Activated T-cell treated with anti-CD3 and anti-CD28 coated beads, Interleukin-2, amount 50 U/mL, for 72 hours (primary cell): ENCODE measurements at places on chromosomes 6 and 20. TPM values are rescaled to one million over a fixed set of nuclear protein-coding genes. Genes with fewer than 3 reads are reported as not detected.

DNA sequence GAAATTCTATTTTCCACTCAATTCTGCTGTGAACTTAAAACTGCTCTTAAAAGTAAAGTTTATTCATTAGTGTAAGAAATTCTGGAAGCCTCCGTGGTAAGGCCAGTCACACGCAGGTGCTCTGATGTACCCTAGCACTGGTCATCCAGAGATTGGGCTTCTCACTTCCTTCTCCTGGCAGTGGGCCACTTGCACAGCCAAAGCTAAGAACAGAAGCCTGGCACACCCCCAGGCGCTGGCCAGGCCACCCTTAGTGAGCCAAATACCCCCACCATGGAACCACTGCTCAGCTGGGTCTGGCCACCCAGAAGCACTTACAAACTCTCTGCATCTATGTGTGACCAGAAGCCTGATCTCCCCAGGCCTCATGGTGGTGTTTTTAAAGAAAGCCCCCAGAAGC, 35.3 kb upstream of the ARFGEF2 start:
- no peak for DNase-seq

GRCh38 chr20:8476021-8476420, 344.0 kb downstream of the PLCB1 start:
- no peak for DNase-seq

DNA sequence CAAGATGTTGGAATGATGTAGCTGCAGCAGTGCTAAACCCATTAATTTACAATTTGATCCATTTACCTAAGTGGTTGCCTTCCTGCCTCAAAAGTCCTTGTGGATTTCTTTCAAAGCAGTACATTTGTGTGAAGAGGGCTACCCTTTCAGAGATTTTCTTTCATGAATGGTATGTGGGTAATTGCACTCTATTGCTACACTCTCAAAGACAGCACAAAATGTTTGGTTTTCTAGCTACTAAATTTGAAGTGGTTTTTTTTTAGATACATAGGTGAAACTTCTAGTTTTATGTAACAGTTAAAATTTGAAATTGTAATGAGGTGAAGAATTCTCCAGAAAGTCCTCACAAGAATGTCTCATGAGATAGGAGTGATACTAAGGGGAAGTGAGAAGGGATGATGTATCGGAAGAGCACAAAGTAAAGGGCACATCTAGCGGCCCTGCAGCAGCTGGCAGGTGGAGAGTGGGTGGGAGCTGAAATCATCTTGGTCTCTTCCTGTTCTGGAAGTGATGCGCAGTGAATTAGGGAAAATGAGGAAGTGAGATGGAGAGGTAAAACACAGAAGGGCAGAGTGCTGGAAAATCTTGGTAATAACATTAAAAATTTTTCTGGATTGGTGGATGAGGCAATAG, 236.8 kb upstream of the MAN1A1 start:
- DNase-seq, result no peak

The PRL gene
- total RNA-seq, result 0.19 TPM

- no peak for DNase-seq
Measured at GRCh38 chr6:44275749-44276648, 5.7 kb downstream of the TMEM151B start.

GRCh38 chr6:3291987-3292386, 33.2 kb downstream of the PSMG4 start:
- DNase-seq, result no peak

- no peak for DNase-seq
Measured at GRCh38 chr20:17066902-17067301, 159.9 kb upstream of the PCSK2 start.

The STMND1 gene
- total RNA-seq, result not detected

DNA sequence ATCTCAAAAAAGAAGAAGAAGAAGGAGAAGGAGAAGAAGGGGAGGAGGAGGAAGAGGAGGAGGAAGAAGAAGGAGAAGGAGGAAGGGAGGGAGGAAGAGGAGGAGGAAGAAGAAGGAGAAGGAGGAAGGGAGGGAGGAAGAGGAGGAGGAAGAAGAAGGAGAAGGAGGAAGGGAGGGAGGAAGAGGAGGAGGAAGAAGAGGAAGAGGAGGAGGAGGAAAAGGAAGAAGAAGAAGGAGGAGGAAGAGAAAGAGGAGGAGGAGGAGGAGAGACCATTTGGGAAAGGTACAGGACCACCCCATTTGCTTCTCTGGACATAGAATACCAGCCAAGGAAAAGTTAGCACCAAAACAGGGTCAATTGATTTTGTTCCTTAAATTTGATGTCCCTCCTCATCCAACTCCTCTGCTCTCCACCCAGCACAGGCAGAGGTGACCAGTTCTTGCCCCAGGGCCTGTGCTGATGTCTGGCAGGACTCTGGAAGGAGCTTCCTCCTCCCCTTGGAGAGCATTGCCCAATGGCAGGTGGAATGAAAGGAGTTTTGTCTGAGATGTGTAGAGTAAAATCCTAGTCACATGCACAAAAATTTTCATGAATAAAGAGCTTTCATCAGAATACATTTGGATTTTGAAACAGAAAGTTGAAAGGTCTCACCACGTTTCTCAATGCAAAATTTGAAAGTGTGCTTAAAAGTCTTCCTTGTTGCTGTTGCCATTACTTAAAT, 182.9 kb downstream of the LY86 start:
- no peak for DNase-seq

DNA sequence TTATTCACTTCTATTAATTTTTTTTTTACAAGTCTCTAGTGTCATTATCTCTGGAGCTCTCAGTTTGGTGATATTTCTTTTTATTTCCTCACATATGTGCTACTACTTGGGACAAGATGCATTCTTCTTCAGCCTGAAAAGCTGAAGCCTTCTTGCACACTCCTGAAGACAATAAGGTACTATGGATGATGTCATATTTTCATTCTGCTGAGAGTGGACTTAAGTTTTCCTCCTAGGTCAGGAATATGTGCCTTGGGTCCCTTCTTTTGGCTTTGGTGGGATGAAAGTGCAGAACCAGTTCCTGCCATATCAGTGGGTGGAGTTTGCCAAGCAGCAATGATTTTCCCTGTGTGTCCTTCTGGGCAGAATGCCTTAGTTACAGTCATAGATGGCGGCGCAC, 188.7 kb upstream of the EYA4 start:
- no peak for DNase-seq

- DNase-seq, result no peak
Measured at GRCh38 chr20:10654630-10655029, 19.2 kb downstream of the JAG1 start.

DNA sequence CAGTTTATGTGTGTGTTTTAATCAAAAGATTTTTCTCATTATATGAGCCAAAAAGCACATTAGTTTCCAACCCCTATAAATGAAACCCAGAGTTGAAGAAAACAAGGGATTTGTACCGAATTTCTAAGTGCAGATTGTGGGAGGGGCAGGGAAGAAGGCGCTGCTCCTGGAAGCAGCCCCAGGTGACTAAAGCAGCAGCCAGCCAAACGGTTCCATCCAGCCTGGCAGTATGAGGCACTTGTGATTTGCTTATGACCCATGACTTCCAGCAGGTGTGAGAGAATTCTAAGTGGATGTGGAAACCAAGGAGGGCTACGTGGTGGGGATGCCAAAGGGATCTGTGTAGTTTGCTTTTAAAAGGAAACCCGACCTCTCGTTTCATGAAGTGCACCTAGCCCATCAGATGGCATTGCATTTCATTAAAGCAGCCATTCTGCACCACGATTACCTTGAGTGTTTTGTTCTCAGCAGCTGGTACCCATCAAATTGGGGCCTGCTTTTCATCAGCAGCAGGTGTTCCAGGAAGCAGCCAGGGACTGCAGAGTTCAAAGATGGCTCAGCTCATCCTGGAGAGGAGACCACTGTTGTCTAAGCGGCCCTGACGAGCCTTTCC, 79.1 kb downstream of the DTD1 start:
- no peak for DNase-seq

The ECT2L gene
- total RNA-seq, result not detected

DNA sequence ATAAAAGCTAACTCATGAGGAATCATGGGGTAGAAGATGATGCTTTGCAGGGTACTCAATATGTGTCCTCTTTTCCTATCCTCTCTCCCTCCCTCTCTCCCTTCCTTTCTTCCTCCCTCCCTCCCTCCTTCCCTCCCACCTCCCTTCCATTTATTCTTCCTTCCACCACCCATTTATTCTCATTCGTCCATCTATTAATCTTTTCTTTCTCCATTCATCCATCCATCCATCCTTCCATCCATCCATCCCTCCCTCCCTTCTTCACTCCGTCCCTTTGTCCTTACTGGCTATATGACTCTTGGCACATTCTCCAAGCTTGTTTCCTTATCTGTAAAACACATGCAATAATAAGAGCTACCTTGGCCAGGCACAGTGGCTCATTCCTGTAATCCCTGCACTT, 40.9 kb downstream of the ARHGAP40 start:
- no peak for DNase-seq

The OPRM1 gene
- total RNA-seq, result not detected

The VGLL2 gene
- not detected for total RNA-seq

The TBCC gene
- total RNA-seq, result 24.3 TPM

The ATP9A gene
- total RNA-seq, result 1.3 TPM

The RAET1L gene
- total RNA-seq, result not detected

DNA sequence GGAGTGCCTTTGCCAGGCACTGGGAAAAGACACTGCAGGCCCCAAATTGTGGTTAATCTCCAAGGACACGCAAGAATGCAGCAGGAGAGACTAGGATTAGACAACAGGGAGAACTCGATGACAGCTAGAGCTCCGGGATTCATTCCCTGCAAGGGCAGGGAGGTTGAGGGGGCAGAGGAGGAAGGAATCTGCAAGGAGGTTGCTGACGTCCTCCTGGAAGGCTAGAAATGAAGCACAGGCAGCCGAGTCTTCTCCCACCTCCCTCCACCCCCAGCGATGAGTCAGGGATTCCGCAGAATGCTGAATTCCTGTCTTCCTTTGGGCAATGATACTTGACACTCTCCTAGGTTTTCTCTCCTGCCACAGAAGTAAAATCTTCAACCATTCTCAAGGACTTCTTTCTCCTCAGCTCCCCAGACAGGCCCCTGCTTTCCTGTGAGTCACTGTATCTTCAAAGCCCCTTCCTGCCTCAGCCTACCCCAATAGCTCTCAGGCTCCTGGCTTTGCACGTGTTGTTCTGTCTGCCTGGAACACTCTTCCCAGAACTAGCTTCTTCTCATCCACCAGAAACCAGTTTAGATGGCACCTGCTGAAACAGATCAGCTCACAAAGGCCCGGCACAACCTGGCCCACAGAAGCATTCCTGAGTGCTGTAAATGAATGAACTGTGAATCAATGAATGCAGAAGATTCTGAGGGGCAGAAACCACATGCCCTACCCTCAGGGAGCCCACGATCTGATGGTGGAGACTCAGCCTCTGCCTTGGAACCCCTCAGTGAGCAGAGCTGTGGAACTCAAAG, 85.6 kb downstream of the MRPL14 start:
- no peak for DNase-seq

DNA sequence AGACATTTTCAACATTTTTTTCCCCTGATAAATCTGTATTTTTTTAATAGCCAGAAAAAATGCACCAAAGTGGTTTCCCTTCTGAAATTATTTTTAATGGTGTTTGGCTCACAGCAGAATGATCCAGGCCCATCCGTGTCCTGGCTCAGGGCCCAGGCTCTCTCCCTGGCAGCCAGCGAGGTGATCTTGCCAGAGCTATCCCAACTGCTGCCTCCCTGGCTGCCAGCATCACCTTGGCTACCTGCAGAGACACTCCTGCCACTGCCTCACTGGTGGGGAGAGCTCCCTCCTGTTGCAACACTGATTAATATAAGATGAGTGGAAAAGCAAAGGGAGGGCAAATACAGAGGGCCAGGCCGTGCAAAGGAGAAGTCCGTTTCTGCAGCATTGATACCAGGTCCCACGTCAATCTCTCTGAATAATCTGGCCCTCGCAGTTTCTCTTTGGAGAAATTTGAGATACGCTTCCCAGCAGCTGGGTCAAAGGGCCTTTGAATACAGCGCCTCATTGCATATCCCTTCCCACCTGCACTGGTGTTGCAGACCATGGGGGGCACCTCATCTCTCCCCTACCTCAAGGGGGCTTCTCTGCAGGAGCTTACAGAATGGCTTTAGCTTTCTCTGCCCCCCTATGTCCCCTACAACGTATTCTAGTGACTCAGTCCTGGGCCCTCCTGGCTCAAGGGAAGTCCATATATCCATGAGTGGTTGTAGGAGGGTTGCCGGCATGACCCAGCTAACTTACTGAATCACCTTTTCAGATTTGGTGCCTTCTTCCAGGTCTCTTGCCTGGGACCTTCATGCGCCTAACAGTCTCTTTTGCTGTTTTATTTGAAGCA, 12.8 kb upstream of the DSTN start:
- no peak for DNase-seq

The SASH1 gene
- total RNA-seq, result 3.5 TPM

- no peak for DNase-seq
Measured at GRCh38 chr6:138204303-138204702, 14.0 kb downstream of the PBOV1 start.

GRCh38 chr6:106101466-106101865, 15.3 kb downstream of the PRDM1 start:
- DNase-seq, result no peak

DNA sequence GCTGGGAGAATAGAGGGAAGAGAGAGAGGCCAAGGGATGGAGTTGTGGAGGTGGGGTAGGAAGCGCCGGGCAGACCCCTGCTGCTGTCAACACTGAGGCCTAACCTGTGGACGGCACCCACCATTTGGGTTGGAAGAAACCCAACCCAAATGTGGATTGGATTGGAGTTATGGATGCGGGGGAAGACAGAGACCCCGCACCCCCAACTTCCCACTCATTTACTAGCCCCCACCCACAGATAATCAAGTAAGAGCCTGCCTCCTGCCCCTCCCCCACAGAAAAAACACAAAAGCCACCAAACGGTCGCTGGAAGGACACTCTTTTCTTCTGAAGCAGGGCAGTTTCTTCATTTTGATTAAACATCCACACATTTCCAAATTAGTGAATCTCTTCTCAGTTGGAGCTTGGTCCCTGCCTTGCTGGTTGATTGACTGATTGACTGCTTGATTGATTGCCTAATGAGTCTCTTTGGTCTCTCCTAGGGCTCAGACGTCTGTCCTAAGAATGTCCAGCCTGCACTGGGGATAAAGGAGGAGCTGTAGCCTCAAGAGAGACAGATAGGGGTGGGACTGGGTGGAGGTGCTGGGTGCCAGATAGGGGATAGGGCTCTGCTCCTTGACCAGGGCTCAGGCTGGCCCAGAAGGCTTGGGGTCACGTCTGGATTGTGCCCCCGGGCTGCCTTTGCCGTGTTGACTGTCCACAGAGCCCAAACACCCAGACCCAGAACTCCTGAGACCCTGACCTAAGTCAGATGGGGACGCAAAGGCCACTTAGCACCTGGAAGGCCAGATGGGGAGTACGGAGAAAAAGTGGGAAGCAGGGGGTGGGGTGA, 74.9 kb upstream of the FOXP4 start:
- DNase-seq, result no peak

The RNF39 gene
- not detected for total RNA-seq

The RIPOR2 gene
- total RNA-seq, result 69.7 TPM

- DNase-seq, result no peak
Measured at GRCh38 chr20:14126856-14127255, 131.5 kb downstream of the MACROD2 start.

GRCh38 chr6:41757271-41757670, 10.1 kb upstream of the PGC start:
- no peak for DNase-seq

- no peak for DNase-seq
Measured at GRCh38 chr20:35698298-35699126, 640 bp downstream of the NFS1 start.
